ENCODE measurements at places on chromosomes 6 and 20.
A peak's percentile ranks its signal among the peaks of the same experiment; 100 is the strongest.

DNA sequence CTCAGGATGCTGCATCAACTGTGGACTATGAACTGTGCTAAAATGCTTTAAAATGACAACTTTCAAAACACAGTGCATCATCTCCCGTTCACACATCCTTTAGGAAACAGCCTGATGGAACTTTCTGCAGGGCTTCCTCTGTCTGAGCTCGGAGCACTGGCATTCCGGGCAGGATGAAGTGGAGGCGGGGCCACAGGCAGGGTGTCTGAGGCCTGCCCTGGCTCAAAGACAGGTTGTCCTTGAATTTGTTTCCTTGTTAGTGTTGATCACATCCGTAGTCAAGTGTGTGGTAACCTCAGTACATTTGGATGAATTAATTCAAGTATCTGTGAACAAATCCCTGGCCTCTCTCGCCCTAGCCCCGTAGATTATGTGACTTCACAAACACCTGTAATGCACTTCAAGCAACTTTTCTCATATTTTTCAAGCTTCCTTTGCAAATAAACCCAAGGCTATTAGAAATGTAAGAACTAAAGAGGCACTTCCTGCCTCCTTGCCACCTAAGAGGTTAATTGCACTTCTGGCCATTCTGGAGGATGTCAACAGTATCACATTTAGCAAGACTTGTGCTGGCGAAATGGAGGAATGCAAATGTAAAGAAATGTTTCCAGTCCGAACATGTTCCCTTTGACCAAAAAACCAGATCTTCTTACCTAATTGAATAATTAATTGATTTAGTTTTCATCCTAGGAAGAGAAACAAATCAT is 3.1 kb downstream of the CD93 start:
- no peak for DNase-seq

- DNase-seq: no peak
Observed at GRCh38 chr6:28239636-28240035, 12.4 kb downstream of the ZKSCAN4 start.

- no peak for DNase-seq
Observed at GRCh38 chr20:4844325-4844724, 122.6 kb downstream of the PRND start.

DNA sequence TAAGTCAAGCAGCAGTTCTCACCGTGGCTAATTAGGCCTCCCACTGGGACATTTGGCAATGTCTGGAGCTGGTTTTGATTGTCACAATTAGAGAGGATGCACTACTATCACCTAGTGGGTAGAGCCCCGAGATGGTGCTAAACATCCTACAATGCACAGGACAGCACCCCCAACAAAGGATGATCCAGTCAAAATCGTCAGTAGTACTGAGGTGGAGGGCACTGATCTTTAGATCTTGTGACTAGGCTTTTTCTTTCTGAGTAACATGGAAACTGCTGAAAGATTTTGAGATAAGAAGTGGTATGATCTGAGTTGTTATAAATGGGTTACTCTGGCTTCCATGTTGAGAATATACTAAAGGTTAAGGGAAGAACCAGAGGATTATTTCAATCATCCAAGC is 12.0 kb downstream of the UBD start:
- DNase-seq: no peak

DNA sequence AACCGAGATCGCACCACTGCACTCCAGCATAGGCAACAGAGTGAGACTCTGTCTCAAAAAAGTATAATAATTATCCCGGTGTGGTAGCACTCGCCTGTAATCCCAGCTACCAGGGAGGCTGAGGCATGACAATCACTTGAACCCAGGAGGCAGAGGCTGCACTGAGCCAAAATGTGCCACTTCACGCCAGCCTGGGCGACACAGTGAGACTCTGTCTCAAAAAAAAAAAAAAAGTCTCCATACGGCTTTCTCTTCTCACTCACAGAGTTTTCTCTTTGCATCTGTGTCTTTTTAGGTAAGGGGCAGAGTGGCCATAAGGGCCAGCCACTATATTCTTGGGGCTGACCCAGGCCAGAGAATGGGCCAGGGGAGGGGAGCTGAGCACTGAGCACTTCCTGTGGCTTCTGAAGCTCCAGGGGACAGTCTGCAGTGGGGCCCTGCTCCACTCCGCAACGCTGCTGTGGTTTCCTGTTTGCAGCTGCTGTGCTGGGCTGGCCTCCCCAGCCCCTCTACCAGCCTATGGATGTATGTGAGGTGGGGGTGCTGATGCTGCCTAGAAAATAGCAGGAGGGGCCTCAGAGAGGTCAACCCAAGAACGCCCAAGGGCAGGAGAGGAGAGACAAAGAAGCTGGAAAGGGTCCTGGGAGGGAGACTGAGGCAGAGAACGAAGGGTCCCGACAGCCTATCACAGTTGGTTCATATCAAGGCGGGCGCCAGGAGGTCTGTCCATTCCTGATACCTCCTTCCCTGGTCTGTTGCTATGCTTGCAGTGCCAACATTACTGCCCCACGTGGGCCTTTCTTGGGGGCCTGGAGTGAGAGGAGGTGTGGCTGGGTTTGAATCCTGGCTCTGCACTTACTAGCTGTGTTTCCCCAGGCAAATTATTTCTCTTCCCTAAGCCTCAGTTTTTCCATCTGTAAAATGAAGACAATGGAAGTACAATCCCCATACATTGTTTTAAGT is 16.0 kb downstream of the SLA2 start:
- peak; percentile 8 for DNase-seq

GRCh38 chr6:32047855-32048766 is 9.9 kb downstream of the CYP21A2 start:
- DNase-seq: peak; percentile 54

GRCh38 chr6:14085176-14085787 is 32.3 kb upstream of the CD83 start:
- DNase-seq: no peak

GRCh38 chr6:144162977-144163376 is 12.7 kb downstream of the STX11 start:
- no peak for DNase-seq

- DNase-seq: no peak
Observed at GRCh38 chr6:1867197-1867596, 257.5 kb downstream of the FOXC1 start.

DNA sequence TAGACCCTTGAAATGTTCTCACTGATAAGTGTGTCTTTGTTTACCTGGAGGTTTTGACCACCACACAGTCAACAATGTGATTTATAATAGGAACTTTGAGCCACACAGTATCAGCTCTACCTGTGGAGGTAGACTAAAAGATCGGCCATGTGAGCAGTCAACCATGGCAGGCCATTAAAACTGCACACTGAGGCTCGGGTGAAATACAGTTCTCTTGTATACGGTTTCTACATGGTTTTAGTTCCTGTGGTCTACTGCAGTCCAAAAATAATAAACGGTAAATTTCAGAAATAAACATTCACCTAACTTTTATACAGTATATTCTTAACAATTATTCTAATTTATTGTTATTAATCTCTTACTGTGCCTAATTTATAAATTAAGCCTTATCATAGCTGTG is 47.2 kb downstream of the TRIM38 start:
- no peak for DNase-seq

GRCh38 chr6:3011592-3011991 is 11.9 kb downstream of the NQO2 start:
- DNase-seq: no peak

DNA sequence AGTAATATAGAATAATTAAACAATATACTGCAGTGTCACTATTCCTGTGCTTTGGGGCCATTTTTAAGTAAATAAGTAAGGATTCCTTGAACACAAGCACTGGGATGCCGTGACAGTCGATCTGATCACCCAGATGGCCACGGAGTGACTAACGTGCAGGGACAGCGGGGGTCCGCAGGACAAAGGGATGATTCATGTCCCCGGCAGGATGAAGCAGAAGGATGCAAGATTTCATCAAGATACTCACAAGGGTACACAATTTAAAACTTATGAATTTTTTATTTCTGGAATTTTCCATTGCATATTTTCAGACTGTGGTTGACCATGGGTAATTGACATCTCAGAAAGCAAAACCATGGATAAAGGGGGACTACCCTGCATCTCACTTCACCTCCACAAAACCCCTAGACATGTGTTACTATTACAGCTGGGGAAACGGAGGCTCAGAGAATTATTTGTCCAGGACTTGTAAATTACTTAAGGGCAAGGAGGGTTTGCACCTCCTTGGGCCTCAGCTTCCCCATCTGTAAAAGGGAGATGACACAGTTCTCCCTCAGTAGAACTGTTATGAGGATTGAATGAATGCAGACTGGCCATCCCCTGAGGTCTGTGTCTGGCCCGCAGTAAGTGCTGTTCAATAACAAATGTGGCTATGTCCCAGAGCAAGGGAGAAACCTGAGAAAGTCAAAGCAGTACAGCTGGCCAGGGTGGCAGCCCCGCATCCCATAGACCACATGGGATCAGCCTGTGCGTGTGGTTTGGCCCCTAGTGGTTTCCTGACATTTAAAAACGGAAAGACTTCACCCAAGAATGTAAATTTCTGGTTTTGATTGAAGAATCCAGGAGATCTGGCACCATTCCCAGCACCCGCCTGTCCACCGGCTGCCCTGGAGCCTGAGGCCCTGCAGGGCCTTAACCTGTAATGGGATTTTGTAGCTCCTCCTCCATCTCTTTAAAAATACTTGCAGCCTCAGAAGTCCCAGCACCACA is 235.5 kb downstream of the BMP7 start:
- no peak for DNase-seq

- DNase-seq: no peak
Observed at GRCh38 chr6:84227044-84227433, 404 bp downstream of the CEP162 start.

GRCh38 chr6:124434421-124434820 is 527.8 kb upstream of the RNF217 start:
- no peak for DNase-seq

- no peak for DNase-seq
Observed at GRCh38 chr20:18840248-18840645, 26.7 kb downstream of the SCP2D1 start.

GRCh38 chr6:43992783-43993644 is 134.2 kb downstream of the MRPL14 start:
- no peak for DNase-seq

GRCh38 chr20:23060629-23061028 is 11.2 kb upstream of the THBD start:
- no peak for DNase-seq

DNA sequence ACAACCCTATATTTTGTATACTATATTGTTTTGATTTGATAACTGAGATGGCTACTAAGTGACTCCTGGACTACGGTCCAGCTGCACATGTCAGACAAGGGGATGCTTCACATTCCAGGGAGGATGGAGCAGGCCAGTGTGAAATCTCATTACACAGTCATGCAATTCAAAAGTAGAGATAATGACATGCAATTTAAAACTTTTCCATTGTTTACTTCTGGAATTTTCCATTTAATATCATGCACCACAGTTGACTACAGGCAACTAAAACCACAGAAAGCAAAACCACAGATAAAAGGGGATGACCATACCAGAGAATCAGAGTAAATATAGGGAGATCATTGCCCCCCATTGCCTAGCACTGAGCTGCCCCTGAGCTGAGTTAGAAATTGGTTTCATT is 366.4 kb downstream of the BTBD9 start:
- no peak for DNase-seq

- no peak for DNase-seq
Observed at GRCh38 chr6:152118678-152119077, 311.2 kb downstream of the ESR1 start.

DNA sequence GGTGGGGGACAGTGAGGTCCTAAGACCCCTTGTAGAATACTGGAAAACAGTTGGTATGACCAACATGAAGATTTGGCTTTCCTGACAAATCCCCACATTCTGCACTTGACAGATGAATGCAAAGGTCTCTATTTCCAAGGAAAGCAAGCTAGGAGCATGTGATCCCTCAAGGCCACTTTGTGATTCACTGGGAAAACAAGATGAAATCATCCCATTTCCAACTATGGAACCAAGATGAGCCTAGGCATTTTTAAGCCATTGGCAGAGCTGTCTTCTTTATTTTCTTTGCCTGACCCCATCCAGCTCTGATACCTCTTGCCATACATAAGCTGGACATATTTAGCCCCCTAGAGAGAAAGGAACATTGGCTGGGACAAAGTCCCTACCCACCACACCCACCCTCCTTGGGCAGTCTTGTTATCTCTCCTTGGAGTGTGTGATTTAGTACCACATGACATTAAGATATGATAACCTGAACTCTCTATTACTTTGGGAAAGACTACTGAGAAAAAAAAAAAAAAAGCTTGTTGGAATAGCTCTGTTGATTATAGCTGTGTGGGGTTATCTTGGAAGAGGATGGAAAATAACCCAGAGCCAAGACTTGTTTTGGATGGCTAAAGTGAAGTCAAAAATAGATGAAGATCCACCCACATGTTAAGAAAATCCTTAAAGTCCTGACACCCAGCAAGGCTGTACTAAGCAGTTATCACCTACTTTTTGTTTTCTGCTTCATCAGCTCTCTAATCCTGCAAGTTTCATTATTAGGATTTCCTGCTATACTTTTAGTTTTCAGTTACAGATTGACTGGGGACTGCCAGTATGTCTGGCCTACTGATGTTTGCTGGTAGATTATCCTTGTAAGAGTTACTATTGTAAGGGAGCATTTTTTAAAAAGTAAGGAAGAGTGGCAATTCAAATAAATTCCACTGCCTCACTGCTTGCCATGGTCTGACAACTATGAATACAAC is 90.1 kb upstream of the PREP start:
- DNase-seq: no peak

DNA sequence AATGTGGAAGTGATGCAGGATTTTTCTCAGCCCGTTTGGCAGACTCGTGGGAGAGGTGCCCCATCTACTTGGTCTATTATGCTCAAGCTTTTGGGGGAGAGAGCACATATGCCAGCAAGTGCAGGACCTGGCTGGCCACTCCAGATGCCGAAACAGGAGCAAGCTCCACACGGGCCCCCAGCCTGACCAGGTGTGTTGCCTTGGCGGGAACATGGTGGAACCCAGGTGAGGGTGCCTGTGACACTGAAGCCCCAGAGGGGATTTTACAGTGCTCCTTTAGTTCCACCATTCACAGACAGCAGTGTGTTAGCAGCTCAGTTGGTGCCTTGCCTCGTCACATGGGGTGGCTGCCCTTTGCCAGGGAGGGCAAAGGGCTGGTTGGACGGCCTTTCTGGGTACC is 798.9 kb downstream of the EYS start:
- no peak for DNase-seq

DNA sequence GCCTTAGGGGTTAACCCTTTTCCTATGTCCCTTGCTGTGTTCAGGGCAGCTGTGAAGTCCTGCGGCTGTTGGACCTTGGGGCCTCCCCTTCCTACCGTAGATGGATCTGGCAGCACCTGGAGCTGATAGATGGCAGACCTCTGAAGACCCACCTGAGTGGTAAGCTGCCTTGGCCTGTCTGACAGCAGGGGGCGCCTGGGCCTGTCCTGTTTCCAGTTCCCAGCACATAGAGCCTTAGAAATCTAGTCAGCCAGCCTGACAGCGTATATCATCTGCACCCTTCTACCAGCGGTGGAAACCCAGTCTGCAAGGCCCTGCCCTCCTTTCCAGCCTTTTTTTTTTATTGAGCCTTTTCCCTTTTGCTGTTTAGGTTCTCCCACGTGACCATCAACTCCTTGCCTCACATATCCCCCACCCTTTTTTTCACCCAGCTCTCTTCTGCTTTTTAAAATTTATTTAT is 26.6 kb downstream of the CNBD2 start:
- DNase-seq: peak; percentile 78

GRCh38 chr6:37126493-37126958 is 43.4 kb upstream of the PIM1 start:
- no peak for DNase-seq

- DNase-seq: no peak
Observed at GRCh38 chr20:21102603-21103311, 3.4 kb downstream of the LINC00237 start.

- DNase-seq: no peak
Observed at GRCh38 chr6:73579389-73579788, 58.6 kb upstream of the EEF1A1 start.

- DNase-seq: no peak
Observed at GRCh38 chr6:113558966-113559365, 298.2 kb upstream of the MARCKS start.
